ENCODE measurements at places on chromosomes 3 and 15. TPM values are rescaled to one million over a fixed set of nuclear protein-coding genes. Genes with fewer than 3 reads are reported as not detected.

GRCh38 chr3:106249159-106249558, 380.3 kb upstream of the CBLB start:
- DNase-seq = no peak
- H3K36me3 ChIP-seq = no peaks in the 10 kb centered on the region
- H3K4me1 ChIP-seq = no peaks in the 10 kb centered on the region
- H3K27ac ChIP-seq = no peak overlapping the region

- no peak for DNase-seq
- peaks cover 5% of the 10 kb centered on the region for H3K4me1 ChIP-seq
- H3K4me3 ChIP-seq = no peak overlapping the region
- no peak overlapping the region for H3K27ac ChIP-seq
Observed at GRCh38 chr3:48267782-48268181, 26.9 kb downstream of the ZNF589 start.

DNA sequence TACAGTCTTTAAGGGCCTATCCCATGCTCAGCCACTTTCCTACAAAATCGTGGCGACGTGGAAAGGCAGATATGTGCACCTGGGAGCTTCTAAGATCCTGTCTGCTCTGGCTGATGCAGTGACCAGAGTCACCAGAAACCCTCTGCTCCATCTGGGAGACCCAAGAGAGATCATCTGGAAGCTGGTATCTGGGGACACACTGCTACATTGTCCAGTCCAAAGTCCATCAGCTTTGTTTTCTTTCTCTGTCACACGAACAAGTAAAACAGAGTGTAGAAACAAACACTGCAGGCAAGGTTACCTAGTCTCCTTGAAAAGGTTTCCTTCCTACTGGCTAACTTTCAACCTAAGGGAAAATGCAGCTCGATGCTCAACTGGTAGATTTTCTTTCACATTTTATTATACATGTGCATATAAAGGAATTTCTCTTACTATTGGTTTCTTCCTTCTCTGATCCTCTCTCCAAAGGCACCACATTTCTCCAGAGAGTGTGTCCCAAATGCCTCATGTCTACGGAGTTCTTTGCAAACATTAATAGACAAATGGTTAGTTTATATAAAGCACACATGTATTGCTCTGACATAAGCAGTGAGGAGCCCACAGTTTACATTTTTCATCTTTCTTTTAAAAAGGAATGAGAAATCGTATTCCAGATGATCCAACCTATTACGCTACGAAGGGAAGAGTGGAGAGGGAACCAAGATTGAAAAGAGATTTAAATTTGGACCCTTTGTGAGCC, 8.3 kb upstream of the GREM1 start:
- no peak overlapping the region for H3K4me3 ChIP-seq
- no peaks in the 10 kb centered on the region for H3K36me3 ChIP-seq
- no peaks in the 10 kb centered on the region for H3K27me3 ChIP-seq
- H3K27ac ChIP-seq = no peak overlapping the region

RARB gene
- total RNA-seq = 3.0 TPM

GAP43 gene
- total RNA-seq = 0.26 TPM

Data from body of pancreas (tissue), 4 donors.